Anterior cingulate cortex (tissue), 58 donors: ENCODE measurements at places on chromosomes 3 and 15.

DNA sequence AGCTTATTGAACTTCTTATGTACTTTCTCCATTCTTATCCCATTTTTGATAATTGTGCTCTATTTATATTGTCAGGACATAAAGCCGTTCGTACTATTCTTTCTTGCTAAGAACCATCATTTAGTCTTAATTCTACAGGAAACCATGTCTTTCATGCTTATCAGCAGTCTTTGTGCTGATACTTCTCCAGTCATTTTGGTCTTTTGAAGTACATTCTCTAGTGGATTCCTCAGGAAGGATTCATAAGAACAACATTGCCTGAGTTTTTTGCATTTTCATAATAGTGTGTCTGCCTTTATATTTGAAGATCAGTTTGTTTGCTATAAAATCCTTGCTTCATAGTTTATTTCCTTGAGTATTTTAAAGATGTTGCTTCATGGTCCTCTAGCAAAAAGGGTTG is 126.6 kb upstream of the NEO1 start:
- DNase-seq = no peak

DNA sequence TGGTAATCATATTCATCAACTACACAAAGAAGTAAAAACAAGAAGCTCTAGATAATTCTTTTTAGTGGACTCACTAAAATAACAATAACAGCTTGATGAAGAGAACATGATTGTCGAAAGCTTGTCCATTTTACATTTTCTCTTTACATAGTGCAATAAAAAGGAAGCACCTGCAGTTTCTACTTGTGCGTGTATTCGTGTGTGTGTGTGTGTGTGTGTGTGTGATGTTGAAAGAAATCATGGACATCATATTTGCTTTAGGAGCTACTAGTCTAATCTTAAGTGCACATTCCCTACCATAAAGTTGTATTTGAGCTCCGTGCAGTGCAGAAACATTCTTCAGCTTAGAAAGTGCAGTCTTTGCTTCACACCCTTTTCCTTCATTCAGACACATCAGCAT is 288.8 kb downstream of the ZBTB20 start:
- DNase-seq = no peak

DNA sequence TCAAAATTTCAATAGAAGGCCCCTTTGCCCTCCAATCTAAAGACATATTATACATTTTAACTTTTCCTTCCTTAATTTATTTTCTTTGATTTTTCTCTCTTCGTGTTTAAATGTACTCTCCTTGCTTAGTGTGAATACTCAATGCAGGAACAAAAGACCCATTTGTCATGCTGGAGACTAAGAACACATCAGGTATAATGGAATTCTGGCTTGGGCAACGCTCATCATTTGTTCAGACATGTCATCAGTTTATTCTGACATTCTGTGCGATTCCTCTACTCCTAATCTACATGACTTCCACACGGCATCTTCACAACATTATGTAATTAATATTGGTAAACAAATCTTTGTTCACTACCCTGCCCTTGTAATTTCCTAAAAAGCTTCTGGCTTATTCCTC is 136.6 kb upstream of the LRRN1 start:
- DNase-seq = no peak

DNA sequence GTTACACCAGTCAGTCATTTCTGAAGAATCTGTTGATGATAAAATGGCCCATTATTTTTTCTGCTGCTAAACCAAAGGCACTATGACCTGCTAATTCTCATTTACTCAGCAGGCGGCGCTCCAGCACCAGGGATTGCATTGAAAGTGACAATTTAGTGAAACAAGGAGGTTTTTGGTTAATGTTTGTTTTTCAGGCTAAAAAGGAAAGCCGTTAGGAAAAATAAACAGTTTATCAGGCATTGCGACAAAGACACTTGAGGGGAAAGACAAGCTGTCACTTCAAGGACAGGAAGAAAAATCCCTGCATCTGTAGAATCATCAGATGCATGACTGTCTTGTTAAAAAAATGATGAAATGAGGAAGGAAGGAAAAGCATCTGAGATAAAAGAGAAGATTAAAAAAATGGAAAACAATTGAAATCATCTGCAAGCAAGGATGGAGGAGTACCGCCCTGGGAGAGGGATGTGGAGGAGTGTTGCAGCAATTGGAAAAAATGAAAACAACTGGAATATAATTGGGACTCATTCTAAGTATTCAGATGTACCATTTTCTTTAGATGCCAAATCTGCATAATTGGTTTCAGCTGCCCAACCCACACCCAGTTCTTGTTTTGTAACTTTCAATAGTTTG is 54.0 kb downstream of the NR1D2 start:
- DNase-seq = peak; percentile 60

- no peak for DNase-seq
Measured at GRCh38 chr3:59567661-59568060, 517.8 kb upstream of the CFAP20DC start.

- DNase-seq = peak; percentile 52
Measured at GRCh38 chr15:58521293-58521991, 89.7 kb downstream of the LIPC start.

DNA sequence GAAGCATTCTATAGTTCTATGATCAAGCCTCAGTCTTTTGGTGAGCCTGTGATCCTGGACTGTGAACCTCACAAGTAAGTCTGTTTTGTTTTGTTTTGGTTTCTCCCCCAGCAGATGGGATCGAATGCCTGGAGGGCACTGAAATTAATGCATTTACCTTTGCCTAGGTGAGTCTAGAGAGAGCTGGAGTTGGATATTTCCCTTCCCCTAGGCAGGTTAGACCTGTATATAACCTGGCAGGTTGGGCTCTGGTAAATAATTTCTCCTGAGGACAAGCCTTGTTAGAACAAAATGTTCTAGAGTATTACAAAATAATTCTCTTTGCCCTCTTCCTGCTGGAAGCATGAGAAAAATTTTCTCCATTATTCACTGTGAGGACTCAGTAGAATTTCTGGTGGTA is 211.9 kb downstream of the TPRG1 start:
- no peak for DNase-seq

DNA sequence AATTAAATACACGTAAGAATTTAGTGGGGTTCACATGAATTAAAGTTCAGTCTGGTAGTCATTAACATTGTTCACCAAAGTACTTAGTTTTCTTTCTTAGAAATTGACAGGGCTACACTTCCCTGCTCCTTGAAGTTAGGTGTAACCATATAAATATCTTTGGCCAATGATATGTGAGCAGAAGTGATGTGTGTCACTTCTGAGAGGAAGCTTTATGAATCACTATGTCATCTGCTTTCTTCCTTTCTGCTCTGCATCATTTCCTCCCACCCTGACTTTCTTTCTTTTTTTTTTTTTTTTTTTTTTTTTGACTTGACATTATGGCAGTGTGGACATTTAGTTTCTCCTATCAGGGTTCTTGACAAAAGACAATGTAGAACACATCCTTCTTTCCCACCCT is 156.2 kb upstream of the COL8A1 start:
- DNase-seq = no peak

DNA sequence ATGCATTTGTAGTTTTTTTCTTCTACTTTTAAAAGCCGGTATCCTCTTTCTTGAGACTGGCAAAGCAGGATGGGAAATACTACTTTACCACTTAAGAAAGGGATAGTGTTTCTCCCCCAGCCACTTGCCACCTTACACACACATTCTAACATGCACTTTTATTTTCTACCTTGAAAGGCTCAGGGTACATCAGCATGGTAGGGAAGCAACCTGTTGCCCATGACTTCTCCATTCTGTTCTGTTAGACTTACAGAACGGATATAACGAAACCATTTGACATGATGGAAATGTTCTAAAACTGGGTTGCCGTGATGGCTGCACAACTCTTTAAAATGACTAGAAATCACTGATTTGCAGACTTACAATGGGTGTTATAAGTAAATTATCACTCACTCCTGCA is 405.5 kb downstream of the SHQ1 start:
- no peak for DNase-seq

DNA sequence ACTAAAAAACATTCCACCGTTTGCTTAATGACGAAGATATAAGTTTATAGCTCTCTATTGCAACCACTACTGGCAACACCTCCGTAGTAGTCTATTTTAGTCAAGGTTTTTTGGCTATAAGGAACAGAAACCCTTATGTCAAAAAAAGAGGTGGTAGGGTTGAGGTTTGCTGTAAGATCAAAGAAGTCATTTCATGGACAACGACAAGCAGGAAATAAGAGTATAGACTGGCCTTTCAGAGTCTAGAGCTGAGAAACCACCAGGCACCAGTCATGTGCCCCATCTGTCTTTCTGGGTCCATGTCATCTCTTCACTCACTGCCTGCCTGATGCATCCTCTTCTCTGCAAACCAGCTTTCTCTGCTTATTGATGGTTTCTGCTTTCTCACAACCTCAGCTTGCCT is 42.7 kb downstream of the THBS1 start:
- no peak for DNase-seq

GRCh38 chr3:154886437-154886836 is 193.7 kb upstream of the MME start:
- no peak for DNase-seq

DNA sequence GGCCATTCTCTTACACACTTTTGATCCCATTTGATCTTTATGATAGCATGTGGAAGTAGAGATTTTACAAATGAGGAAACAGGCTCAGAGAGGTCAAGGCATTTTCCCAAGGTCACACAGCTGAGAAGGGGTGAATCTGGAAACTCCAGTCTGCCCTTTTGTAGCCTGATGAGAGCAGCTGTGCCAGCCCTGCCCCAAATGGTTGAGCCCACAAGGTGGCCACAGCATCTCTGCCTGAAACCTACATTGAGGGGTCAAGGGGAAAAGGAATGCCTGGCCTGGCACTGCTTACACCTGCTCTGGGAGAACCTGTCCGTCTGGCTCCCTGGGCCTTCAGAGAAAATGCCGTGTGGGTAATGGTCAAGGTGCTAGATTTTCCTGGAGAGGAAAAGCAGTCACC is 200.2 kb upstream of the LINGO1 start:
- DNase-seq = no peak

DNA sequence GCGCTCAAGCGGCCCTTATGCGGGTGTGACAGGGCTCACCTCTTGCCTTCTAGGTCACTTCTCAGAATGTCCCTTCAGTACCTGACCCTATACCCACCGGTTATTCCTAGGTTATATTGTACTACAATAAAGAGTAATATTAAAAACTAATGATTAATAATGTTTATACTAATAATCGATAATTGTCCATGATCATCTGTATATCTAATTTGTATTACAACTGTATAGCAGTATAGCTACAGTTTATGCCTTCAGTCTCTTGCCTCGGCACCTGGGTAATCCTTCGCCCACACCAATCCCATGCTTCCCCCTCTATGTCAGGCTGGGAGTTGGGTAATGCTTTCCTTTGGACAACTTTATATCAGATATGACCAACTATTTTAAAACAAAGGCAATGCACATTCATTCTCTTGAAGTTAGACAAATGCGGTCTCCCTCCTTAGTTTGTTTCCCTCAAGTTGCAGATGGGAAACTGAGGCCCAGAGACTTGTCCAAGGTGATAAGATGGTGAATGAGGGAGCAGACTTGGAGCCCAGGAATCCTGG is 3.4 kb downstream of the FAH start:
- DNase-seq = no peak

- no peak for DNase-seq
Measured at GRCh38 chr3:195411836-195412235, 31.0 kb downstream of the ACAP2 start.

GRCh38 chr15:51751697-51752683 is 593 bp downstream of the TMOD2 start:
- DNase-seq = peak; percentile 24

DNA sequence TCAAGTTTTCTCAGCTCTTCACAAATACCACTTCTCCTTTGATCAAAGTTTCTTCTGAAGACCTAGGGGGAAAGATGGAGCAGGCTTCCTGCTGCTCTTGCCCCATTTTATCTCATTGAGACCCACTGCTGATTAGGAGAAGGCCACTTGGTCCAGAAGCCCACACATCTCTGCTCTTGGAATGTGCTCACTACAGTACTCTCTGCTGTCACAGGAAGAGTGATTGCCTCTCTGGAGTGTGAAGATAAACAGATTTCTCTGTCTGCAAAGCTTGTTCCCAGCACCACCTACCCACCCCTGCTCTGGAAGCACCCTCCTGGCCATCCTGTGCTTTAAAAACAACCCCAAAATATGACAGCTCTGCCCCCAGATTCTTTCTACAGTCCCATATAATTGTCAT is 41.3 kb upstream of the PRTG start:
- DNase-seq = no peak

GRCh38 chr3:11706604-11707003 is 62.9 kb upstream of the VGLL4 start:
- DNase-seq = no peak

- DNase-seq = no peak
Measured at GRCh38 chr3:160478338-160478737, 28.8 kb upstream of the TRIM59 start.

GRCh38 chr3:53496392-53496670 is 1.9 kb downstream of the CACNA1D start:
- DNase-seq = no peak

- DNase-seq = peak; percentile 52
Measured at GRCh38 chr15:50145451-50145872, 26.4 kb upstream of the ATP8B4 start.

DNA sequence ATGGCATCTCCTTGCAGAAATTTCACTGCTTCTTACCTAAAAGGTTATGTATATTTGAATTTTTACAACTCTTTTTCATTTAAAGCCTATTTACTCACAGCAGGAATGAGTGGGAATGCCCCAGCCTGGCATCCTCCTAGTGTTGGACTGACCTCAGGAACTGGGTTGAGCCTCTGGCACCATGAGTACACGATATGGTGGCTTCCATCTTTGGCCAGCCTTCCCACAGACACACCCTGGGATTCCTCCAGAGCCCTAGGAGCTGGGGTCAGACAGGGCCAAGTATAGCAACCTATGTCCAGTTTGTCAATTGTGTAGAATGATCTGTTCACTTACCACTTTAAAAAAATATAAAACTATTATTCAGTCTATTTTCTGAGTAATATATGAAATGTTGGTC is 57.2 kb upstream of the HEG1 start:
- DNase-seq = no peak
